ENCODE measurements at places on chromosomes 7 and 10.

DNA sequence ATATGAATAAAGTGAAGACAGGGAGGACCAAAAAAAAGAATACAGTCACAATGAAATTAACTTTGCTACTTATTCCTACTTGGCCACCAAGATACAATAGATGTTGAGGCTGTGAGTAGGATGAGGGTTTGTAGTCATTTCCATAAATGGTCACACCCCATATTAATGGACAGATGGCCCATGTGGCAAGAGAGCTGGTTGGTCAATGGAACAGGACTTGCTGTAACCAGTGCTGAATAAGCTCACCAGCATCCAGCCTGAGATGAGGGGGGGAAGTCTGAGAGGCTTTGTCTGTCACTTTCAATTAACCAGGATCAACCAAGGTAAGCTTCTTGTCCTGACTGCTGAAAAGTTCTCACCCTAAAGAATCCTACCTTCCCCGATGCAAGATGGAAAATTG, 130.4 kb upstream of the KCNMA1 start:
- DNase-seq: no peak

DNA sequence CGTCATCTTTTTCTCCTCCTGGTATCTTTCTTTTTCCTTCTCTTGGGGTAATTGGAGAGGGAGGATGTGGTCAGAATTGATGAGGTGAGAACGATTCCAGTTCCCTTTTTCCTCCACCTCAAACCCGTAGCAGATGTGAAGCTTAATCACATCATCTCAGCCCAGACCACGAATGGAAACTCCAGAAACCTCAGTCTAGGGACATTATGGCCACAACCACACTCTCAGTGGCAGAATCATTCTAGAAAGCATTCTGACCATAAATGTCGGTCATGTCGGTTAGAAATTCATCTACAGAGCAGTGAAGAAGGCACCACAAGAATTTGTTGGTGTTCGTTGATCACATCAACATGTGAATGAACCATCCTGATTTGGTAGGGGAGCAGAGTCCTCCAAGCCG, 78.7 kb downstream of the GATA3 start:
- no peak for DNase-seq

- DNase-seq: no peak
These were observed 490.0 kb upstream of the LRRN3 start for GRCh38 chr7:110600956-110601355.

- no peak for DNase-seq
These were observed 9.8 kb upstream of the MAPK8 start for GRCh38 chr10:48296576-48297098.

DNA sequence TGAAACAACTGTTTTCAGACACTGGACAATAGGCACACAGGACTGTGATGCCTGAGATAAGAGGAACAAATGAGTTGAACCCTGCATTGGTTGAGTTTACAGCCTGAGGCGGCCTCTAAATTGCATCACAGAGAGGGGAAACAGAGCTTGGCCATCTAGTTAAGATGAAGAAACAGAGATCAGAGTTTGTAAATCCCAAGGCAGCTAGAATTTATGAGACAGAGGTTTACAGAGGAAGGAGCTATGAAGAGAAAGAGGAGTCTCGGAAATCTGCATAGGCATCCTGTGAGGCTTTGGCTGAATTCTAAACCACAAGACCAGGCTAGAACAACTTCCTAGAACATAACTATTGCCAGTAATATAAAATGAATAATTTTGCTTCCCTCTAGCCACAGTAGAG, 41.0 kb upstream of the OIT3 start:
- DNase-seq: no peak

GRCh38 chr10:105968666-105969065, 1195.8 kb downstream of the SORCS1 start:
- DNase-seq: no peak

DNA sequence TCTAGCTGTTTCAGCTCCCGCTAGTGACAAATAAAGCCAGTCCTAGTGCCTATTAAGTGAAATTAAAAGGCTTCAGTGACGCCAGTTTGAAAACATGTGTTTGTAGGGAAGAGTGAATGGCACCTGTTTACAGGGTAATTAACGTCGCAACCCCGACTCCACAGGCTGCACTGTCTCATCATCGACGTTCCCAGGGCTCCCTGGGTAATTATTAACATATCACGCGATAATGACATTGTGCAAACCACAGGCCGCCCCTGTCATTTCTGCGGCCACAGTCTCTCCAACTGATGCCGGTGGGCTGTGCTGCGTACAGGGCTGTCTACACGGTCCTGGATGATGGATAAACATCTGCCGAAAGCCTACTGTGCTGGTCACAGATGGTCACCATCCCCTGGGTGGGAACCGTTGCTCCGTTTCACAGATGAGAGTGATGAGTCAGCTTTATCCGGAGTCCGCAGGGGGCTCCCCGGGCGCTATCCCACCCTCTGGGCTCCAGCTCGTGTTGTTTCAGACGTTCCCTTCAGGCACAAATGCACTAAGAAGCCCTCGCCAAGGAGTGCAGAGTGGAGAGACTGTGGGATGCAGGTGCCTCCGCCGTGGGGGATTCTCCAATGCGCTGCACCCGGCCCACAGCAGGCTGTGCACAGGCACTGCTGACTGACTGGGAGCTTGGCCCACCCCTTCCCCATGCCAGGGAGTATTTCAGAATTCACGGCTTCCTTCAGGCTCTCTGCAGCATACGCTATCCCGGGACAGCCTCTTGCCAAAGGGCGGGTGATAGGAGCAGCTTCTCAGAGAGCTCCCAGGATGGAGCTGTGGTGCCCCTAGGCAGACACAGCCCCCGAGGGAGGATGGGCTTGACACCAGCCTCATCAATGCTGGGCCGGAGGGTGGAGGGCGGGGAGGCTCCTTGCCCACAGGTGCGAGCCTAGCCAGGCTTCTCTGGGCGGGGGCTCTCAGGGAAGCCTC, 491.8 kb upstream of the FOXK1 start:
- DNase-seq: no peak

- DNase-seq: no peak
These were observed 19.0 kb downstream of the MTPN start for GRCh38 chr7:135958173-135958572.

DNA sequence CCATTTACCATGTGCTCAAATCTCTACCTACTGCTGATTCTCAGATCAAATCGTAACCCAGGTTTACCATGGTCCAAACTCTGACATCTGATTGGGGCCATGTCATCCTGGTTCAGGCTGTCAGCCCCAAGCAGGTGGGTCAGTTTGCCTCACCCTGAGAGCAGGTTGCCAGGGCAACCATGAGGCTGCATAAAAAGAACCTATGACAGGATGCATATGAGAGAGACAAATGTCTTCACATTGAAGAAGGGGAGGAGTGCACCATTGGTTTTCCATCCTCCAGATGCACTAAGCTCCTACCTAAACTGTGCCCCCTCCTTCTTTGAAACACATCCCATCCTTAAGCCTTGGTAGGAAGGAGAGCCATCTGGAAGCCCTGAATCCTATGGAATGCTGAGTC, 10.2 kb downstream of the PRSS1 start:
- DNase-seq: no peak

DNA sequence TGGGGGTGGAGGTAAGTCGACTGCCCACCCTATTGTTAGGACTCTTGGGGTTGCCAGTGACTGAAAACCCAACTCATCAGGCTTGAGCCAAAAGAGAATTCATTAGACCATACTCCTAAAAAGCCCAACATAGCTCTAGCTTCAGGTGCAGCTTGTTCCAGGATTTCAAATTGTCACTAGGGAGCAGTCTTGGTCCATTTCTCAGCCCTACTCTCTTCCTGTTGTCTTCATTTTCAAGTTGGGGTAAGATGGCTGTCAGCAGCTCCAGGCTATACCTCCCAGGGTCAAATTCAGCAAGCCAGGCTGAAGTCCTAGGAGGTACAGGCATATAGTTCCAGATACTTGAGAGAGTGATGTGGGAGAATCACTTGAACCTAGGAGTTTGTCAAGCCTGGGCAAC, 14.9 kb upstream of the COL13A1 start:
- DNase-seq: no peak

DNA sequence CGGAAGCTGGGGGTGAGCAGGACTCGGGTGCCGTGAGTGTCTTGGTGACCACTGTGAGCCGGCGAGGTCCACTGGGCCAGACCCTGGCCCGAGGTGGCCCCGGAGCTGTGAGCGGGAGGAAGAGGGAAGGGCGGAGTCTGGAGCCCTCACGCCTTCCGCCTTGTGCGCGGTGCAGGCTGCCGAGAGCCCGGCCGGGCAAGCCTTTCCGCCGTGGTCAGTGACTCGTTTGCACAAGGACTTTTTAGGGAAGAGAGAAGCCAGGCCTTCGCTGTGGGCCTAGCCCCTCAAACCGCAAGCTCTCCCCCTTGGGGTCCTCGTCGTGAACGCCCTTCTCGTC, 40.9 kb upstream of the ZNF32 start:
- DNase-seq: no peak

- DNase-seq: no peak
These were observed 79.6 kb downstream of the SND1 start for GRCh38 chr7:127731431-127732080.

GRCh38 chr10:35563261-35563891, 41.8 kb upstream of the GJD4 start:
- peak; percentile 64 for DNase-seq

GRCh38 chr10:104336821-104337467, 1.3 kb downstream of the ITPRIP start:
- no peak for DNase-seq

DNA sequence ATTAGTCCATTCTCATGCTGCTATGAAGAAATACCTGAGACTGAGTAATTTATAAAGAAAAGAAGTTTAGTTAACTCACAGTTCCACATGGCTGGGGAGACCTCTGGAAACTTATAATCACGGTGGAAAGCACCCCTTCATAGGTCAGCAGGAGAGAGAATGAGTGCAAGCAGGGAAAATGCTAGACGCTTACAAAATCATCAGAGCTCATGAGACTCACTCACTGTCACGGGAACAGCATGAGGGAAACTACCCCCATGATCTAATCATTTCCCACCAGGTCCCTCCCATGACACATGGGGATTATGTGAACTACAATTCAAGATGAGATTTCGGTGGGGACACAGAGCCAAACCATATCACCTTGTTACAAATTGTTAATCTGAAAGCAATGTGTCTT, 15.8 kb downstream of the TAS2R39 start:
- no peak for DNase-seq

GRCh38 chr7:101985057-101985902, 167.9 kb downstream of the CUX1 start:
- DNase-seq: no peak

DNA sequence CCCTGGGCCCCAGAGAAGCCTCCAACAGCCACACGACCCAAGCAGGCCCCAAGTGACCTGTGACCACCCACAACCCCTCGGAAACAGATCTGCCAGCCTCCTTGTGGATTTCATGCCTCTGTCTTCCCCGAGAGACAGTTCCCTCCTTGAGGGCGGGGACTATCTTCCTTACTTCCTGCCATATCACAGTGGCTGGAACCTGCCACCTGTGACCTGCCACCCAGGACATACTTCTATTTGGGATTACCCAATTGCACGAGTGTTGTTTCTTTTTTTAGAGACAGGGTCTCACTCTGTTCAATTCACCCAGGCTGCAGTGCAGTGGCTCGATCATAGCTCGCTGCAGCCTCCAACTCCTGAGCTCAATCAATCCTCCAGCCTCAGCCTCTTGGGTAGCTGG, 25.9 kb downstream of the TNRC18 start:
- DNase-seq: no peak

DNA sequence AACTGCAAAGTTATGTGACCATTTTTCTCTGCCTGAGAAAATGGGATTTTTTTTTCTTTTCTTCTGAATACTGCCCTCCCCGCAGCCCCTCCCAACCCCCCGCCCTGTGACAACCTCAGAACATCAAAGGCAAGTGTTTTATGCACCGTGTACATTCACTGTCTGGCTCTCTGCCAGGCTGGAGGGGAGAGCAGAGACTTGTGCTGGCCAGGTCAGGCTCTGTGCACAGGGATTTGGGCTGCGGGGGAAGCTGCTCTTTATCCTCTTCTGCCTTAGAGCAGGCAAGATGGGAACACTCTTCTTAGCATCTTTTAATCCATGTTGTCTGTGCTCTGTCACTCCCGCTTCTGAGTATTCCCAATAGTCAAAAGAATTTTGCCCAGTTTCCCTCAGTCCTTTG, 195.1 kb downstream of the CCSER2 start:
- DNase-seq: no peak

- no peak for DNase-seq
These were observed 136.9 kb upstream of the PTN start for GRCh38 chr7:137480401-137480800.

DNA sequence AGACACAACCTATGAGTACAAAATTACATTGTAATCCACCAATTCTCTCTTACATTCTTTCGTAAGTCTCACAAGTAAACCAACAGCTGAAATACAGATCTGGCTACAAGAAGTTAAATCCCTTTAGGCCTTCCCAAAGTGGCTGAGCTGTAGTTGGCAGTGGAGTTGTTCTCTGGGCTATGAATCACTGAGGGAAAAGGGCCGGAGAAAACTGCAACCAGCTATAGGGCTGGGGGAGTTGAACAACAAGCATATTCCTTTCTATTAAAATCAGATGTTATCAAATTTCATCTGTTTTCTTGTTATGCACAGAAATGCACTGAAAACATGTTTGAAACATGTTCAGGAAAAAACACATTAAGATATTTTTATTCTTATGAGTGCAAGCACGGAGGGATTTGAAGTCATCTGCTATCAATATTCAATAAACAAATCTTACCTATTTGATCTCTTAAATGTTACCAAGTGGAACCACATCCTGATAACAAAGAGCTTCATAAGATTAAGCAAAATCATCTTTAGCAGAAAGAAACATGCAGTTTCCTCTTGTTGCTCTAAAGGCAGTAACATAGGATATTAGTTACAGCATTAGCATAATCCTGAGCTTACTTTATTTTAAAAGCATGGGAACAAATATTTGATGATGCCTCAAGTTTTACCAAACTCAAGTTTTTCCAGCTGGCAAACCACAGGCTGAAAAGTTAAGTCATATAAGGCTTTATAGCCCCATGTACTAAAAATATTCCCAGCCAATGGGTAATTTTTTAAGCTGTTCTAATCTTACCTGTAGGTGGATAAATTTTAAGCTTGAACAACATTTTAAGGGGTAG, 212.7 kb downstream of the TAX1BP1 start:
- no peak for DNase-seq

DNA sequence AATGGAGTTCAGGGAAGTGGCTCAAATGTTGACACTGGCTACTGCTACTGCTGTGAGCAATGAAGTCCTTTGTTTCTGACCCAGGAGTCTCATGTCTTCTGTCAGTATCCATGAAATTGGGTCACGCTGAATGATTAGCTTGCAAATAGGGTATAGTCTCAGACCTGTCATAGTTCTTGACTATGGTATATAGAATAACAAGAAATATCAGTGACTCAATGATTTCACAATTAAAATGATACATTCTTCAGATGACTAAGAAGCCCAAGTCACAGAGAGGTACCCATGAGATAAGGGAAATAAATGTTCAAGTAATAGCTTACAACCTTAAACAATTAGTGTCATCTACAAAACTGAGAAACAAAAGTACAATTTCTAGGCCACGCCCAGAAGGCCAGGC, 89.3 kb downstream of the LYZL2 start:
- DNase-seq: no peak

DNA sequence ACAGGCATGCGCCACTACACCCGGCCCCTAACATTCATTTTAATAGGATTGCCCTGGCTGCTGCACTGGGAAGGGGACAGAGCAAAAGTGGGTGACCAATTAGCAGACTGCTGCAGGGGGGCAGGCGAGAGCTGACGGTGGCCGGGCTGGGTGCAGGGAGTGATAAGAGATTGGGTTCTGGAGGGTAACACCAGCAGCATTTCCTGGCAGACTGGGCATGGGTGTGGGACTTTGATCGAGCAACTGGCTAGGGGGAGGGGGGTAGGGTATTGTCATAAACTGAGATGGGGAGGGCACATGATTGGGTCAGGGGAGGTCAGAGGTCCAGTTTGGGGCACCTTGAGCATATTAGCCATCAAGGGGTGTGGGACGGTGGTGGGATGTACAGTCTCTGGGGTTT, 20.2 kb upstream of the AMZ1 start:
- no peak for DNase-seq

Measured in neuronal stem cell (in vitro differentiated cells).